ENCODE measurements at places on chromosomes 5 and 9. TPM values are rescaled to one million over a fixed set of nuclear protein-coding genes. Genes with fewer than 3 reads are reported as not detected.

DNA sequence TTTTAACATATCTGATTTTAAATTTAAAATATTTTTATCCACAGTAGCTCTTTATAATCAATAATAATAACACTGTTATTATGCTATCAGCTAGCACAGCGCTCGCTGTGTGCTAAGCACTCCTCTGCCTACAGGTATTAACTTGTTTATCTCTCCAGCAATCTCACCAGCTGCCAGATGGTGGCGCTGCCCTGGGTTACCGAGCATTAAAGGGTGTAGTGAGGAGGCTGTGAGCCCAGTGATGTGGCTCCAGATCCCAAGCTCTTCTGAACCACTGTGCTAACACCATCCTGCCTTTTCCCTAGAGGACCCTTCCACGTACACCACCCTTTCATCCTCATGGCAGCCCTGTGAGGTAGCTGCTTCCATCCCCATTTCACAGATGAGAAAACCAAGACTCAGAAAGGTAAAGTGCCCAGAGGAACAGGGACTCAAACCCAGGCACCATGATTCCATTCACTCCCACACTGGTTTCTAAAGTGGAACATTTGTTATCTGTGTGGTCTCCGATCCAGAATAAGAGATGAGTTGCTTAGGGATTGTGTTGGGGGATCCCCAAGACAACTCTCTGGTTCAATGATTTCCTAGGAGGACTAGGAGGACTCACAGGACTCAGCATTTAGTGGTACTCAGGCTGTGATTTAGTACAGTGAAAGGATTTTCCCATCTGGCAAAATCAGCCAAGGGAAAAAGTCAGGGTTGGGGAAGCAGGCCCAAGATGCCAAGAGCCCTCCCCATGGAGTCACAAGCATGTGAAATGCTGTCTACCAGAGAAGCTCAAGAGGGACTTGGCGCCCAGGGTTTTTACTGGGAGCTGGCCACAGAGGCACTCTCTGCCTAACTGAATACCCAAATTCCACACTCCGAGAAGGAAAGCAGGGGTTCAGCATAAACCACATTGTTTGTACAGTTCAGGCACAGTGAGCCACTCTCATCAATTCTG lies 7.0 kb downstream of the IGFBPL1 start:
- DNase-seq = peak; percentile 14
- no peaks in the 10 kb centered on the region for H3K4me1 ChIP-seq
- no peaks in the 10 kb centered on the region for H3K36me3 ChIP-seq

- H3K27me3 ChIP-seq = no peaks in the 10 kb centered on the region
- no peak for DNase-seq
- no peaks in the 10 kb centered on the region for H3K4me1 ChIP-seq
- no peak overlapping the region for H3K4me3 ChIP-seq
- no peak overlapping the region for H3K27ac ChIP-seq
- H3K36me3 ChIP-seq = no peaks in the 10 kb centered on the region
Measured at GRCh38 chr5:74042959-74043358, 417.0 kb downstream of the ARHGEF28 start.

DNA sequence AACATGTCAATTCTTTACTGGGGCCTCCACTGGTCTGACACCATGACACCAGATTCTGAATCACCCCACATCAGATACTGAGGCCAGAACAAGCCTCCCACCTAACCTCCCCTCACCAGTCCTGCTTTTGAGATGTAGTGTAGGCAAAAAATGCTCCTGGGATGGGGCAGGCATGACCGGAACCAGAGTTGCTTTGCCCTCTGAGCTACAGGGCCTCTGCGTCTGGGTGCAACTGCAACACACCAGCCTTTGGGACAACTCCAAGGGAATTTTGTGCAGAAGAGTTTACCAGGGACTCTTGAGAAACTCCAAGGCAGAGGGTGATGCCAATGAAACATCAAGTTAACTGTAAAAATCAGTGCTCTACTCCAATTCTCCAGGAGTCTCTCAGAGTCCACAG lies 79.4 kb downstream of the SIL1 start:
- H3K27me3 ChIP-seq = no peaks in the 10 kb centered on the region
- no peak overlapping the region for H3K27ac ChIP-seq
- no peak for DNase-seq
- no peaks in the 10 kb centered on the region for H3K36me3 ChIP-seq
- H3K4me3 ChIP-seq = no peak overlapping the region
- no peaks in the 10 kb centered on the region for H3K4me1 ChIP-seq

GRCh38 chr5:159104759-159105144 lies 5.0 kb upstream of the EBF1 start:
- peaks cover 30% of the 10 kb centered on the region for H3K27me3 ChIP-seq
- H3K4me1 ChIP-seq = peaks cover 32% of the 10 kb centered on the region
- no peak overlapping the region for H3K4me3 ChIP-seq
- H3K36me3 ChIP-seq = no peaks in the 10 kb centered on the region
- H3K27ac ChIP-seq = no peak overlapping the region
- no peak for DNase-seq

DNA sequence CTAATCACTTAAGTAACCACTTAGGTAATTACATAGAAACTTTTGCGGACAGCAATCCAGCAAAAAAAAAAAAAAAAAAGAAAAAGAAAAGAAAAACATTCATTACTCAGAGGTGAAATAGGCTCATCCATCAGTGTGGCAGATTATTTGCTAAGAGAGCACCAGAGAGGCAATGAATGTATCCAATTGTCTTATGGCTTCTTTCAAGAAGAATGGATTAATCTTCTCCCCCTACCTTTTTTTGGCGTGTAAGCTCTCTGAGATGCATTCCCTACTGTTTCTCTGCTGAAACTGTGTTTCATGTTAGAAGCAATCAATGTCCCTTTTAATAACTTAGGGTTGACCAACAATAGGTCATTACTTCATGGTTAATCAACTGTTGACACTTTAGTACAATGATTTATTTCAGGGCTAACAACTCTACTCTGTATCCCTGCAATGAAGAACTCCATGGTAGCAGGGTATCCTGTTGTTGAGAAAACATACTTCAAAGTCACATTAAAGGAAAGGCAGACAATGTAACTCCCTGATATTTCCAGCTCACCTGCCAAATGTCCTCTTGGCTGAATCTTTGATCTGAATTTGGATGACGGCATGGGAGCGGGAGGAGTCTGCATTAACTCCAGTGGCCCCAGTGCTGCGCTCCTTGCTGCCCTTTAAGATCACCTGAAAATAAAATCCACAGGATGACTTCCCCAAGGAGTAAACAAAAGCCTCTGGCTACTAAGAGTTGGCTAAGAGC lies 57.6 kb downstream of the KIF24 start:
- H3K36me3 ChIP-seq = no peaks in the 10 kb centered on the region
- H3K27ac ChIP-seq = no peak overlapping the region
- no peaks in the 10 kb centered on the region for H3K27me3 ChIP-seq
- no peaks in the 10 kb centered on the region for H3K4me1 ChIP-seq
- no peak overlapping the region for H3K4me3 ChIP-seq

- no peaks in the 10 kb centered on the region for H3K36me3 ChIP-seq
- no peak overlapping the region for H3K27ac ChIP-seq
- H3K4me1 ChIP-seq = no peaks in the 10 kb centered on the region
Measured at GRCh38 chr9:93304574-93305496, 120.9 kb downstream of the WNK2 start.

- H3K4me1 ChIP-seq = peaks cover 14% of the 10 kb centered on the region
- no peaks in the 10 kb centered on the region for H3K27me3 ChIP-seq
- no peak for DNase-seq
- no peak overlapping the region for H3K4me3 ChIP-seq
- no peak overlapping the region for H3K27ac ChIP-seq
Measured at GRCh38 chr9:111627260-111627963, 3.7 kb upstream of the DNAJC25 start.

Gene TMC1
- total RNA-seq = not detected

GRCh38 chr9:75087289-75087823 lies 599 bp downstream of the NMRK1 start:
- peaks cover 6% of the 10 kb centered on the region for H3K36me3 ChIP-seq
- peak overlapping the region; percentile 97 for H3K4me3 ChIP-seq
- DNase-seq = peak; percentile 55
- peaks cover 72% of the 10 kb centered on the region for H3K4me1 ChIP-seq
- H3K27ac ChIP-seq = peak overlapping the region; percentile 92

- H3K4me1 ChIP-seq = no peaks in the 10 kb centered on the region
- H3K27me3 ChIP-seq = no peaks in the 10 kb centered on the region
- no peak for DNase-seq
- H3K27ac ChIP-seq = no peak overlapping the region
- H3K36me3 ChIP-seq = no peaks in the 10 kb centered on the region
- H3K4me3 ChIP-seq = no peak overlapping the region
Measured at GRCh38 chr5:79694652-79695051, 5.0 kb downstream of the CMYA5 start.

Gene ZMYND19
- total RNA-seq = 29.1 TPM

Gene TUSC1
- total RNA-seq = not detected

GRCh38 chr9:133120501-133121197 lies 391 bp downstream of the RALGDS start:
- no peaks in the 10 kb centered on the region for H3K27me3 ChIP-seq
- H3K4me1 ChIP-seq = peaks cover 93% of the 10 kb centered on the region
- peaks cover 4% of the 10 kb centered on the region for H3K36me3 ChIP-seq
- H3K27ac ChIP-seq = peak overlapping the region; percentile 70
- no peak for DNase-seq

Gene KCNV2
- not detected for total RNA-seq

DNA sequence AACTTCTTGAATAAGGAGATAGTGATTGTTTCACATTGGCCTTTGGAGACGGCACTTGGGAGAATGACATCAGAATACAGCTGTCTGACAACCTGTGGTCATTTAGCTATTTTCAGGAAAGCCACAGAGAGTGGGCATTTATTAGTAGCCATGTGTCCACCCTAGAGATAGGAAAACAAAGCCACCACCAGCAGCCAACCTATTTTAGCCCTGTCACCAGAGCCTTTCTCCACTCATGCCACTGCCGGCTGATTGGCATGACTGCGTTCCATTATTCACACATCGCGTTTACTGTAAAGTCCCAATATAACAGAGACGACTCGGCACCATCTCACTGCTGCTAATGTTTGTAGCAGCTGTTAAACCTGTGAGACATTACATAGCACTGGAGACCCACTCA lies 330.1 kb downstream of the NDUFS4 start:
- no peak overlapping the region for H3K27ac ChIP-seq
- no peaks in the 10 kb centered on the region for H3K27me3 ChIP-seq
- H3K4me3 ChIP-seq = no peak overlapping the region
- no peak for DNase-seq
- no peaks in the 10 kb centered on the region for H3K4me1 ChIP-seq

Gene NOXA1
- 4.5 TPM for total RNA-seq

DNA sequence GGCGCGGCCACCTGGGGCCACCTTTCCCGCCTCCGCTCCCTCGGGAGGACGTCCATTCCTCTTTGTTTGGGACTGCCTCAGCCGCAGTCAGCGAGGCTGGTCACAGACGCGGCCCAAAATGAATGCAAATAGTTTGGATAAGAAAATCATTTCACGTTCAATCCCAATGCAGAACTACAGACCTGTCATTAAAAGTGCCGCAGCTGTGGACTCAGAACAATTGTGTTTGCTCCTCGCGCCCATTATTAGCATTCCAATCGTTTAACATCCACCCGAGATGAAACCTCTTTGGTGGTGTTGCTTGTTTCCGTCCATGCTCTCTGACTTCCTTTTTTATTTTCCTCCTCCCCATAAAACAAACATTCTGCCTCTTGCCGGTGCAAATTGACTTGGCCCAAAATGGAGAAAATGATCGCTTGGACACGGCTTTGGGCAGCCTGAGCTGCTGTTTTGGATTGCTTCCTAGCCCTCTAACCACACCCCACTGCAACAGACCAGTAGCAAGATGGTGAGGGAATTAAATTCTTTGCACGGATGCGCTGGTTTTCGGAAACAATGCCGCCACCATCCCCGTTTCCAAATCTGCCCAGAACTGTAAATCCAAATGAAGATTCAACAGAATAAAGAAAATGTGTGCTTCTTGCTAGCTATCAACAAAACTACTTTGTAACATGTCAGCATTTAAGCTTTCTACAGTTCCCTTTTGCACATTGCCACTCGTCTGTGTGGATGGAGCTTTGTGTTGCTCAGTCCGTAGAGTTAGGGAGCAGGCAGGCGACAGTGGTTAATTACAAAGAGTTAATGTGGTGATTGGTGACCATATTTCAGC lies 784 bp downstream of the NLN start:
- no peaks in the 10 kb centered on the region for H3K27me3 ChIP-seq
- peaks cover 38% of the 10 kb centered on the region for H3K4me1 ChIP-seq
- H3K27ac ChIP-seq = peak overlapping the region; percentile 91
- H3K36me3 ChIP-seq = no peaks in the 10 kb centered on the region
- peak overlapping the region; percentile 64 for H3K4me3 ChIP-seq

GRCh38 chr5:37490120-37490810 lies 111.1 kb downstream of the WDR70 start:
- no peaks in the 10 kb centered on the region for H3K4me1 ChIP-seq
- no peaks in the 10 kb centered on the region for H3K27me3 ChIP-seq
- DNase-seq = no peak
- no peak overlapping the region for H3K27ac ChIP-seq

- H3K36me3 ChIP-seq = no peaks in the 10 kb centered on the region
- H3K4me1 ChIP-seq = no peaks in the 10 kb centered on the region
- H3K27me3 ChIP-seq = no peaks in the 10 kb centered on the region
Measured at GRCh38 chr5:130616161-130616560, 548.9 kb downstream of the HINT1 start.

Gene LEAP2
- 8.1 TPM for total RNA-seq

Gene KIF12
- total RNA-seq = not detected

Gene PIP5KL1
- total RNA-seq = 0.72 TPM

DNA sequence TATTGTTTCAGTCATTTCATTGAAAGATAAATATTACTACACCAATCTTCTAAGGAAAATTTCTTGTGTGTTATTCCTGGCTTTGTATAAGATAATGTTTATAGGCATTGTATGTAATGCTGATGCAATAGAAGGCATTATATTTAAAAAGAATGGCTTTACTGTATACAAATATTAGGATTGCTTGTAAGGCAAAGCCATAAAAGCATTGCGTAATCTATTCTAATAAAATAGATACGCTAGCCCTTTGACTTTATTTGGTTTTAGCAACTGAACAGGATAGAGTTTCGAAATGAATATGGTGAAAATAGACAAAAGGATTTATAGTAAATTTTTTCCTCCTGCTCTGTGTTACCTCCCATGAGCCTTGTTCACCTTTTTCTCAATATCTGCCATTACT lies 5.5 kb upstream of the LYSMD3 start:
- H3K4me3 ChIP-seq = no peak overlapping the region
- no peaks in the 10 kb centered on the region for H3K36me3 ChIP-seq
- peaks cover 6% of the 10 kb centered on the region for H3K4me1 ChIP-seq
- no peak for DNase-seq
- no peaks in the 10 kb centered on the region for H3K27me3 ChIP-seq

- H3K4me3 ChIP-seq = no peak overlapping the region
- DNase-seq = no peak
- H3K36me3 ChIP-seq = peaks cover 37% of the 10 kb centered on the region
- no peaks in the 10 kb centered on the region for H3K27me3 ChIP-seq
Measured at GRCh38 chr5:76612942-76613341, 10.3 kb downstream of the F2RL2 start.

GRCh38 chr5:108345541-108346171 lies 36.2 kb downstream of the FBXL17 start:
- H3K4me3 ChIP-seq = no peak overlapping the region
- no peaks in the 10 kb centered on the region for H3K36me3 ChIP-seq
- H3K27ac ChIP-seq = no peak overlapping the region

GRCh38 chr9:114606068-114606467 lies 5.0 kb upstream of the TMEM268 start:
- H3K27ac ChIP-seq = no peak overlapping the region
- no peaks in the 10 kb centered on the region for H3K27me3 ChIP-seq
- peaks cover 8% of the 10 kb centered on the region for H3K4me1 ChIP-seq
- no peak for DNase-seq
- H3K36me3 ChIP-seq = no peaks in the 10 kb centered on the region
- no peak overlapping the region for H3K4me3 ChIP-seq

GRCh38 chr9:122807271-122807900 lies 7.5 kb downstream of the OR1K1 start:
- no peaks in the 10 kb centered on the region for H3K27me3 ChIP-seq
- H3K36me3 ChIP-seq = no peaks in the 10 kb centered on the region
- no peak overlapping the region for H3K4me3 ChIP-seq
- H3K4me1 ChIP-seq = peaks cover 10% of the 10 kb centered on the region
- H3K27ac ChIP-seq = no peak overlapping the region
